Progenitor cell of endocrine pancreas (in vitro differentiated cells): ENCODE measurements at places on chromosomes 13 and 19. TPM values are rescaled to one million over a fixed set of nuclear protein-coding genes. Genes with fewer than 3 reads are reported as not detected.

DNA sequence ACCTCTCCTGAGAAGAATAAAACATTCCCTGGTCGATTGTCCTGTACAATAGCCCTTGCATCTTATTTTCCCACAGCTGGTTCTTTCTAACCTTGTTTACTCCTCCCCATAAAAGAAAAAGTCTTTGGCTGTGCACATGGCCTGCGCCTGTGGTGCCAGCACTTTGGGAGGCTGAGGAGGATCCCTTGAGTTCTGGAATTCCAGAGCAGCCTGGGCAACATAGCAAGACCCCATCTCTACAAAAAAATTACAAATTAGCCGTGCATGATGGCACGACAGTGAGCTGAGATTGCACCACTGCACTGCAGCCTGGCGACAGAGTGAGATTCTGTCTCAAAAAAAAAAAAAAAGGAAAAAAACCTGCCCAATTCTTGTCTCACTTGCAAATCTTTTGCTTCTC, 7.2 kb upstream of the NUP62 start:
- DNase-seq = no peak

DNA sequence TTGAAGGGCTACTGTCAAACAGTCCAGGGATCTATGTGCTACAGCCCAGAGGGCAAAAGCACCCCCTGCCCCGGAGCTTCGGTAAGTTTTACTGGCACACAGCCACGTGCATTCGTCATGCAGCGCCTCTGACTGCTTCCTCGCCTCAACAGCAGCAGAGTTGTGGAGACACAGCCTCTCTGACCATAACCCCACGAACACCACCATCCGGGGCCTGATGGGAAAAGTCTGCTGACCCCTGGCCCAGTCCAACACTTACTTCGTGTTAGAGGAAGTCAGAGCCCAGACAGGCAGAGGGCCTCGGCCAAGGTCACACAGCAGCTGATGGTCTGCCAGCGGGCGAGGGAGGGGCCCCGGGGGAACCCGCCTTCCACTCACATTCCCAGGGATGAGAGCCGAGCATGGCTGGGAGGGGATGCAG, 5.1 kb downstream of the CBARP start:
- no peak for DNase-seq

The RASIP1 gene
- 1.9 and 2.4 TPM in 2 replicates for total RNA-seq

GRCh38 chr19:38228491-38229439, 4.7 kb upstream of the DPF1 start:
- no peak for DNase-seq

The MCEMP1 gene
- not detected in 2 replicates for total RNA-seq

- no peak for DNase-seq
Measured at GRCh38 chr19:41521931-41522555, 53.9 kb upstream of the CEACAM21 start.
